Stomach (tissue), 19 donors: ENCODE measurements at places on chromosomes 1 and 21. TPM values are rescaled to one million over a fixed set of nuclear protein-coding genes. Genes with fewer than 3 reads are reported as not detected.

DNA sequence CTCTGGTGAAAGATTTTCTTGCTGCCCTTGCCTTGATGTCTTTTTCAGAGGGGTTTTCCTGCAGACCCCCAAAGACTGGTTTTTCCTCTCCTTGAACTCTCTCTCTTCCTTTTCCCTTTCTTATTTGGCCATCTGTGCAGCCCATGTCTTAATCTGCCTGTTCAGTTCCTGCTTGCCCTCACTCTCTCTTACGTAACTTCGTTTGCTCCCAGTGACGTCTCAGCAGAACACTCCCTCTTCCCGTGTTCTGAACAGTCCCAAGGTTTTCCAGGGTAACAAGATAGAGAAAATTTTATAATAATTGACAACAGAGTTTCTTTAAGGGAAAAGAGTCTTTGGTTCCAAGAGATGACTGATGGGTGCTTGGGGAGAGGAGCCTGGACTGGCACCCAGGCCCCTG lies 109.1 kb upstream of the LMO4 start:
- DNase-seq, result no peak

DNA sequence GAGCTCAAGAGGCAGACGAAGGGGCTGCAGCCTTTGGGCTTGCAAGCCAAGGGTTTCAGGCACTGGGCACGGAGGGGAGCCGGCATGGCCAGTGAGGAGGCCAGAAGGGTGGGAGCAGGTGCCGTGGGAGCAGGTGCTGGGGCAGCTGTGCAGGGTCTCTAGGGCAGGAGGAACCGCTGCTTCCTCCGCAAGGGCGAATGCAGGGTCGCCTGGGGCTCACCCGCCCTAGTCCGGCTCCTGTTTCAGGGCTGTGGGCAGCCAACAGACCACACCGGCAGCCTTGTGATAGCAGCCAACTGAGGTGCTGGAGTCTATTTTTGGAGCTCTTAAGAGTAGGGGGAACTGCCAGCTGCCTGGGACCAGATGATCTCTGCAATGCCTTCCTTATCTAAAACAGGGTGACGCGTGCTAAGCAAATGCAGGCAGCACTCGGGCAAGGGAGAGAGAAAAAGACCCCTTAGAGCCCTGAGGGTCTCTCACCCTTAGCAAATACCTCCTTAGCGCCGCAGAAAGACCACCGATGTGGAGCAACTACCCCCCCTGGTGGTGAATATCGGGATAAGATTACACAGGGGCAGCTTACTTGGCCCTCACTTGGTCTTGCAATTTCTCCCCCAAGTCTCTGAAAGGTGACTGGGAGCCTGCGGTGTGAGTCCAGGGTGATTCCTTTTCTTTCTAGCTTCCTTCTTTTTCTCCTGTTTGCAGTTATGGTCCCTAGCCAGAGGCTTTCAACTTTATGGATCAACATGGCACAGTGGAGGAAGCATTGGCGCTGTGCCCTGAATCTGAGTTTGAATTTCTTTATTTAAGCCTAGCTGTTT lies 20.7 kb upstream of the MAPKAPK2 start:
- peak; percentile 67 for DNase-seq

GRCh38 chr1:160284220-160284781 lies 632 bp downstream of the PEX19 start:
- DNase-seq, result peak; percentile 28

- no peak for DNase-seq
Observed at GRCh38 chr1:19087737-19088594, 122.1 kb downstream of the UBR4 start.

DNA sequence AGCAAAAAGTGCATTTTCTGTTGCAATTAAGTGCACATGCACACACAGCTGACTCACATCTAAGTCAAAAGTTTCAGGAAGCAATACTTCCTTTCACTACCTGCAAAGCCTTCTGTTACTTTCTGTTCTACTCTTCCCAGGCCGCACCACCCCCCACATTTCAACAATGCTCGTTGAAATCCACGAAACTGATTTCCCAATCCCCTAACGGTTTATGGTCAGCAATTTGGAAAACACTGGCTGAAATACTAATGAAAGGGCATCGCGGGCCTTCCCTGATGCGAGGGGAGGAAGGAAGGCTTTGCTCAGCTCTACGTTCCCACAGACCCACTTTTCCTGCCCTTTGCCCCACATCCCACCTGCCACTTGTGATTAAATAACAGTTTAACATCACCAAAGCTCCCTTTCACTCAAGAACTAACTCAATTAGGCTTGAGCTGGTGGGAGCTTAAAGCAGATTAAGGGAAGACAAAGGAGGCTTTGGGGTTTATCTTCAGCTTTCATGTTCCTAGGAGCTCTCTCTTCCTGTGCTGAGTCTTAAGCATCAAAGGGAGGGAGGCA lies 243.2 kb upstream of the RAB4A start:
- peak; percentile 71 for DNase-seq

- peak; percentile 81 for DNase-seq
Observed at GRCh38 chr1:11787251-11787803, 18.4 kb downstream of the MTHFR start.

DNA sequence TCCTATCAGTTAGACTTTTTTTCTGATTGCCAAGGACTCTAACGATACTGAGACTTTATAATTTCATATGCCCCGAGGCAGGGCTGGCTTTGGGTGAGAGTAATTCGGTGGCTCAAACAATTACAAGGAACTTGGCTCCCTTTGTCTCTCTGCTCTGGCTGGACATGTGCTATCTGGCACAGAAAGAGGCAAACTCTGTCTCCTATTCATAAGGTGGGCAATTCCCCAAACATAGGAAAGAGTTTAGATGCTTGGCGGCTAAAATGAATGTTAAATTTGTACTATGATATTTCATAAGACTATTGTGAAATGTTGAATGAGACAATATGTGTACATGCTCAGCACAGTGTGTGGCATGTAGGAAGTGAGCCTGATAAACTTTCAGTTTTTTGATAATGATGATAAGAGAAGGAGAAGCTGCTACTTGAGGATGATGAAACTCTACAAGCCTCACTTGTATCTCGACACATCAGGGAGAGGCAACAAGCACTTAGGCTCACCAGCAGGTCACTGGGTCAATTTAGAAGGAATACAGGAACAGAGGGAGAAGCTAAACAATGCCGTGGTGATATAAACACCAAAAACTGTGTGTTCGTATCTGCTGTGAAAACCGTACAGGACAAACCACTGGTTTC lies 12.6 kb upstream of the NTPCR start:
- no peak for DNase-seq

GRCh38 chr1:206464456-206464964 lies 5.8 kb upstream of the IKBKE start:
- no peak for DNase-seq

DNA sequence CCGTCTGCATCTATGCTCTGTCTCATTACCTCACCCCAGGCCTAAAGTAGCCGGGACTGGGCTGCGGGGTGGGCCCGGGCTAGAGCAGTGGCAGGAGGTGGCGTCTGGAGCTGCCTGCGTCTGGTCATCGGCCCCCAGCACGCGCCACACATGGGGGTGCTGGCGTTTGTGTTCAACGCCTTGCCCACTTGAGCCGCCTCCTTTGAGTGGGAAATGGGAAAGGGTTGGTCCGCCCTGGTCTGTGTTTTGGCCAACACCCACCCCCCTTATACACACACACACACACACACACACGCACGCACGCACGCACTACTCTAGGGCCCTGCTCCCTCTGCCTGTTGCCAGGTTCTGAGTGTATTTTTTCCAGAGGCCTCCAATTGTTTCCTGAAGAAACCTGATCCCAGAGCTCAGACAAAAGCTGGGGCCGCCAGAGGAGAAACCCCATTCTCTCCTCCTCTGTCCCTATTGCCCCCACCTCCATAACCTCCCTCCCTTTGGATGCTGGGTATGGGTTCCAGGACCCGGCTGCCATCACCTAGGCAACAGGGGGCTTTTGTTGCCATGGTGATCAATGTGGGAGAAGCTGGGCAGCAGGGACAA lies 10.1 kb downstream of the VANGL2 start:
- DNase-seq, result peak; percentile 85

DNA sequence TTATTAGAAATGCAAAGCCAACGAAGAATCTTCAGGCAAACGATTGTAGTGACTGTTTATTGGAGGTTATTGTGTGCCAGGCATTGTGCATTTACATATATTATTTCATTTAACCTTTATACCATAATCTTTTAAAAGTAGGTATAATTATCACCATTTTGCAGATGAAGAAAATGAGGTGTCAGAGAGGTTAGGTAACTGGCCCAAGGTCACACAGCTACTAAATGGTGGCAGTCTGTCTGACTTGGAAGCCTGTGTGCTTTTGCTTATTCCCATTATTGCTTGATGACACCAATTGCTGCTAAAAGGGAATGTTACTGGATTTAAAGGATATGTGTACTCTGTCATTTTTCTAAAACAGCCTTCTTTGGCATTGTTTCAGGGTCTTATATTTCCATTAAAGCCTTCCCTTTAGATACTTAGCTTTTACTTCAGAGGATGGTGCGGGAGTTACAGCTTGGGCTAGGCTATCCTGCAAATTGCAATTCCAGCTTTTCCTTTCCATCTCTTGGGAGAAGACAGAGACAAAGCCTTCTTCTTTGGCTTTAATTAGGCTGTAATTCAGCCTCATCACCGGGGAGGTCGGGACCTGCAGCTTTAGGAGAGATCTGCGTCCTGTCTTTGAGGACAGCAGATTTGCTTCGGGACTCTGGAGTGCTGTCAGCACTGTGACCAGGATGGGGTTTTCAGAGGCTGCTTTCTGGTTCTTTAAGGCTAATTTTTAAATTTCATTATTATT lies 37.4 kb upstream of the ERRFI1 start:
- no peak for DNase-seq

- no peak for DNase-seq
Observed at GRCh38 chr1:109634771-109635750, 15.4 kb downstream of the AMPD2 start.

GRCh38 chr1:66682106-66682505 lies 70.2 kb upstream of the DYNLT5 start:
- DNase-seq, result no peak

DNA sequence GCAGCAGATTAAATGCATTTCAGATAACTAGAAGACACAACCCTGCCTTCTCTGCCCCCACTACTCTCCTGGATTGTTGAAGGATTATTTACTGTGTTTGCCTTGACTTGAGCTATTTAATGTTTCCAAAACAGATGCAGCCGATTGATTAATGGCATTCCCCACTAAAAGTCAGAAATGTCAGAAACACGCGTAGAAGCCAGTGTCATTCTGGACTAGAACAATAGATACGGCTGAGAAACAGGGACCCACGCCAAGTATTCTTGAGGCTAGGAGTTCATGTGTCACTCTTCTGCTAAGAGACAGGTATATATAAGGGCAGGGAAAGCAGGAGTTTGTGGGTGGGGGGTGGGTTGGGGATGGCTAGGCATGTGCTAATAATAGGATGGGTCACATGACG lies 366.7 kb upstream of the PROX1 start:
- no peak for DNase-seq

DNA sequence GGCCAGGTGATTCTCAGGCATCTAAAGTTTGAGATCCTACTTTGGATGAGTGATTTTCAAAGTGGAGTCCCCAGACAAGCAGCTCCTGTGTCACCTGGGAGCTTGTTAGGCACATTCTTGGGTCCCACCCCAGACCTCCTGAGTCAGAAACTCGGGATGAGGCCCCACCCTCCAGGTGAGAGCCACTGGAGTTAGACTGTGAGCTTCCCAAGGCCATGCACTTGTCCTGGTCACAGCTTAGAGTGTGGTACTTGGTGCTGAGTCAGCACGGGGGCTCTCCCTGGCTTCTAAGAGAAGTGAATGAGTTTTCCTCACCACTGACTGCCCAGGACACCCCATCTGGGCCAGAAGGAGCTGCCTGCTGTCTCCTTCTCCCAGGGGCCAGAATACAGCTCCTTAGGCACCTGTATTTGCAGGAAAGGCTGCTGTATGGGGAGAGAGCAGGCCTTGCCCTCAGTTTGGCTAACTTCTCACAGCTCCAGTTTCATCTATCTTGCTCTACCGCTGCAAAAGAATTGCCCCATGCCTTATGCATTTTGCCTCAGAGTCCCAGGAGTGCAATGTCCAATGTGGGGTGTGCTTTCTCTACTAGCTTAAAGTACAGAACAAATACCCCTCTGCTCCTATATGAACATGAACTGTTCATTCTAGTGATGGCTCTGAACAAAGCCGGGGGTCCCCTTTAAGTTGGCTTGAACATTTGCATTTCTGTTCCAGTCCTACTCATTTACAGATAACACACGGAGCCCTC lies 98.1 kb downstream of the PSMG1 start:
- no peak for DNase-seq

DNA sequence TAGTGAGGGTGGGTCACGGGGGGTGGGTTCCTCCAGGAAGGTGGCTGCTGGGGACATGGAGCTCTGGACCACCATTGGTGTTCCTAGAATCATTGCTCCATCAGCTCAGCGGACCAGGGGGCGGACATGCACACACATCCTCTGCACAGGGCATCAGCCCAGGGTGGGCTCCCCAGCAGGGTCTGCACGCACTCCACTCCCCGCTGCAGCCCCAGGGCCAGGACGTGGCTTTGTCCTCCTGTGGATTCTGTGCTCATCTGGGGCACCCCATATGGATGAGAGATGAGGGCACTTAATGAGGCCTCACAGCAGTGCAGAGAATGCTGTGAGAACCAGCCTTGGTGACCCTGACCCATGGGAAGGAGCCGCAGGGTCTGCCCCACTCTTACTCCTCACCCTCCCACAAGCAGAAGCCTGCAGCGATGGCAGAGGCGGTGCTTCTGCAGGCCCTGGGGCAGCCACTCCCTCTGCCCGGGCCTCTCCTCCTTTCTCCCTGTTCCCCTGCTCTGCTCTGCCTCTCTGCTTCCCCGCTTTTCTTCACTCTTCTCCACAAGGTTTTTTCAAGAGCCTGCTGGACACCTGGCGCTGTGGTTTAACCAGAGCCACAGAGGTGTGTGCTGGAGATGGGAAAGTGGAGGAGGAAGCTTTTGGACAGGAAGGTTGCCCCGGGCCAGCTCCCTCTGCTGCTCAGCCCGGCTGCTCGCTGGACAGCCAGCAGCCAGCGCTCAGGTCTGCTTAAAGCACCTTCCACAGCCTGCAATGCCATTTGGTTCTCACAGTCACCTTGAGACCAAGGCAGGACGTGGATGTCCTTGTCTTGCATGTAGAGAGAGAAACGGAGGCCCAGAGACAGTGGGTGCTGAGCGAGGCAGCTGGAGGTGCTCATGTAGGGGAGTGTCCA lies 26.3 kb upstream of the PCBP3 start:
- no peak for DNase-seq

DNA sequence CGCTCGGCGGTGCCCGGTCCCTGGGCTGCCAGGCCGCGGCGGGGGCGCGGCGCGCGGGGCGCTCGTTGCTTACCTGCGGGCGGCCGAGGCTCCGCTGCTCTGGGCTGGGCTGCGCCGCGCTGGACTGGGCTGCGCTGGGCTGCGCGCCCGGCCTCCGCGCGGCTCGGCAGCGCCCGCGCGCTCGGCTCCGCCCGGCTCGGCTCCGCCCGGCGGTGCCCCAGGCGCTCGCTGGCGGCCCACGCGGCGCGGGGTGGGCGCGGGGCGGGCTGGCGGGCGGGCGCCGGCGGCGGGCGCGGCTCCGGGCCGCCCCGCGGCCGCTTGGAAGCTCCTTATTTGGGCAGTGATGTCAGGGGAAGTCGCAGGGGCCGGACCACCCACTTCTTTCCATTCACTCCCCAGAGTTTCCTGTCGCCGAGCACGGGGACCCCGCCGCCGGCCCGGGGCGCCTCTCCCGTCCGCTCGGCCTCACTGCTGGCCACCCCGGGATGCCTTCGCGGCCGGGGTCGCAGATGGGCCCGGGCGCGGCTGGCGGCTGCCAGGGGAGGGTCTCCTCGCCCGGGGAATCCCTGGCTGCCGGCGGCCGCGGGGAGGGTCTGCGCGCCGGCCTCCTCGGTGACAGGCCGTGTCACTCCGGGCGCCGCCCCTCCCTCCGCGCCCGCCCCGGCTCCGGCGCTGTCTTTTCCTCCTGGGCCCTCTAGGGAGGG lies 177.7 kb upstream of the EDN2 start:
- DNase-seq, result peak; percentile 57

Gene CD2
- total RNA-seq, result 3.9 TPM

Gene TBX19
- 1.8 TPM for total RNA-seq

Gene ASCL5
- not detected for total RNA-seq

Gene PADI3
- total RNA-seq, result not detected

Gene CNR2
- total RNA-seq, result not detected
